Aorta (tissue), 5 donors: ENCODE measurements at places on chromosomes 16 and 17. TPM values are rescaled to one million over a fixed set of nuclear protein-coding genes. Genes with fewer than 3 reads are reported as not detected.
A peak's percentile ranks its signal among the peaks of the same experiment; 100 is the strongest.

DNA sequence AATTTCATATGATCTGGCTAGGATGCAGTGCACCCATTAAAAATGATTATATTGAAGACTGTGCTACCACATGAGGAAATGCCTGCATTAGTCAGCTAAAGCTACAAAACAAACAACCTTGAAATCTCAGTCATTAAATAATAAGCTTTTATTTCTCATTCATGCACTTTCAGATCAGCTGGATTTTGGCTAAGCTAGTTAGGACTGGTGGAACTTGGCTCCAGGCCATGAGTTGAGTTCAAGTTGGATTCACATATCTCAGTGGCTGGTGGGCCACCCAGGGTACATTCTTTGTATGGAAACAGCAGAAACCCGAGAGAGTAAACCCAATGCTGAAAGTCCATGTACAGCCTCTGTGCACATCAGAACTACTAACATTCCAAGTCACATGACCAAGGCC lies 6.4 kb upstream of the SLFN12L start:
- no peak for DNase-seq

Gene FBXO39
- total RNA-seq, result 2.0 TPM

DNA sequence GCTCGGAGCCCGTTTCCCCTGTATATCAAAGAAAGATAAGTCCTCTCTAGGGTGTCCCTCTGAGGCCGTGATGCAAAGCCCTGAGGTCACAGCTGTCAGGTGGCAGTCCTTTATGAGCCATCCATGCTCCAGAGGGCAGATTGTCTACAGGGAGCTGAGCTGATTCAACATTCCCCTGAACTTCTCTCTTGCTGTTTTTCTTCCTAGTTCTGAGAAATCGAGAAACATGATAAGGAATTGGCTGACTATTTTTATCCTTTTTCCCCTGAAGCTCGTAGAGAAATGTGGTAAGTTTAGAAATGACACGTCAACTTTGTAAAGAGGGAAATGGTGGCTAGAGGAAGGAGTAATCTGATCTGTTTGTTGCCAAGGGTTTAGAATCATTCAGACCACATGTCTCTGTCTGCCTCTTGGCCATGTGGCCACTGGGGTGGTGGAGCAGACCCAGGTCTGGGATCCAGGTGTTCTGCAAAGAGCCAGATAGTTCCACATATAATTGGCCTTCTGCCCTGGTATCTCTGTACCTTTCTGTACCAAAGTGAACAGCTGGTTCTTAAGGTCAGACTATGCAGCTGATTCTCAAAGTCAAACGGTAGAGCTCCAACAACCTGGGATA lies 3.5 kb downstream of the CTNS start:
- peak; percentile 50 for DNase-seq

- DNase-seq, result no peak
Observed at GRCh38 chr17:78780335-78780734, 1.7 kb downstream of the CYTH1 start.

DNA sequence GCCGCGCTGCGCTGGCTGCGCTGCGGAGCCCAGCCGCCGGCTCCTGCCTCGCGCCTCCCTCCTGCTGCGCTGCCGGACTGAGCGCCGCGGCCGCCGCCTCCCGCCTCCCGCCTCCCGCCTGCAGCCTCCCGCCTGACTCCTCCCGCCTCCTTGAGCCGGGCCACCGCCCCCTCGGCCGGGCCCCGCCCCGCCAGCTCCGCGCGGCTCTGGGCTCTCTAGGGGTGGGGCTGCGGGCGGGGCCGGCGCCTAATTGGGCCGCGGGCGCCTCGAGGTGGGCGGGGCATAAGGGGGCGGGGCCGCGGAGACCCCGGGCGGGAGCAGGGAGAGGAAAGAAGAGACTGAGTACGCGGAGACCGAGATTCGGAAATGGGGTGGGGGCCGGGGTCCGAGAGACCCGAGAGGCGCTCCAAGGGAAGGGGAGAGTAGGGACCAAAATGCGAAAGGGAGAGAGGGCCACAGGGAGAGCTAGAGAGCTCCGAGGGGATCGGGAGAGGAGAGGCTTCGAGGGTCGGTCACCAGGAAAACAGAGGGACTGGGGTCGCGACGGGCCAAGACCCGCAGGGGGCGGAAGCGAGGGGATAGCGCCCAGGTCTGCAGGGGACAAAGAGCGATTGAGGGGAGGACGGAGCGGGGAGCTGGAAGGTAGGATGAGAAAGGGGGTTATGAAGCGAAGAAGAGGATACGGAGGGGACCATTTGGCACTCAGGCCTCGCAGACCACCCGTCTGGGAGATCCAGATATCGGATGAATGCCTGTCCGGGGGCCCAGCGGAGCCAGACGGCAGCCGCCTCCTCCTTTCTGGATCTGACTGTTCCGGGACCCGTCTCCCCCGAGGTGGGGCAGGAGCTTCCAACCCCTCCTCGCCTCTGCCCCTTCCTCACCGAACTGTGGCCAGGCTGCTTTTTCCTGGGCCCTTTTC lies at the start of gene C1QL1:
C1QL1 (minus strand) TSS at position 79 of the 919 bp plus-strand sequence. CDS start 255 bp downstream, outside the sequence.
- DNase-seq, result peak; percentile 97

- no peak for DNase-seq
Observed at GRCh38 chr17:29042679-29043538, at the start of gene PIPOX. PIPOX (plus strand) TSS chr17:29043141; CDS start chr17:29043226, 85 bp downstream.

DNA sequence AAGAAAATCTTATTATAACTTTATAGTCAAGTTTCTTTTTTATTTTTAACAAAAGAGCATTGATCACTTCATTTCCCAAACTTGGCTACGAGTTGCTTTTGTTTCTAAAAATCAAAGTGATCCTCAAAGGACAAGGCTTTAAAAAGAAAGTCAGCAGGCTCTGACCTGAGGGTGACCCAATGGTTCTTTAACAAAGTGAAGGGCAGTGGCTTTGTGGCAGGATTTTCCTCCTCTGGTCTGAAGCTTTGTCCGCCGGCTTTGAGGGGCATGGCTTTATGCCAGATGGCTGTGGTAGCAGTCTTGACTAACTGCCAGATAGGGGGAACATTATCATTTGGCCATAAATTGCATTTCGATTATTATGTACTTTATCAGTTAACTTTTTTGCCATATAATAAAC lies 28.5 kb downstream of the IQCK start:
- no peak for DNase-seq

DNA sequence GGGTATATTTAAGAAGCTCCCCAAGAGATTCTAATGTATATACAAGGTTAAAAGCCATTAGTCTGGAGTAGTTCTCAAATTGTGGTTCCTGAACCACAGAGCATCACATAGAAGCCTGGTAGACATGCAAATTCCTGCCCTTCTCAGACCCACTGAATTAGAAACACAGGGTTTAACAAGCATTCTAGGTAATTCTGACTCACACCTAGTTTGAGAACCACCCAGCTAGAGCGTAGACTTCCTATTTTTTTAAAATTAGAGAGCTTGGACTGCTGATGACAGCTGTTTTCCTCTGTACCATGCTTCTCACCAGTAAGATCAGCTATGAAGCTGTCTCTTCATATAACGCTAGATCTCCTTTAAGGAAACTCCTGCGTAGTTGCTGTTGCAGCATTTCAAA lies 50.6 kb downstream of the HS3ST3B1 start:
- no peak for DNase-seq

Gene TEKT5
- 0.39 TPM for total RNA-seq

DNA sequence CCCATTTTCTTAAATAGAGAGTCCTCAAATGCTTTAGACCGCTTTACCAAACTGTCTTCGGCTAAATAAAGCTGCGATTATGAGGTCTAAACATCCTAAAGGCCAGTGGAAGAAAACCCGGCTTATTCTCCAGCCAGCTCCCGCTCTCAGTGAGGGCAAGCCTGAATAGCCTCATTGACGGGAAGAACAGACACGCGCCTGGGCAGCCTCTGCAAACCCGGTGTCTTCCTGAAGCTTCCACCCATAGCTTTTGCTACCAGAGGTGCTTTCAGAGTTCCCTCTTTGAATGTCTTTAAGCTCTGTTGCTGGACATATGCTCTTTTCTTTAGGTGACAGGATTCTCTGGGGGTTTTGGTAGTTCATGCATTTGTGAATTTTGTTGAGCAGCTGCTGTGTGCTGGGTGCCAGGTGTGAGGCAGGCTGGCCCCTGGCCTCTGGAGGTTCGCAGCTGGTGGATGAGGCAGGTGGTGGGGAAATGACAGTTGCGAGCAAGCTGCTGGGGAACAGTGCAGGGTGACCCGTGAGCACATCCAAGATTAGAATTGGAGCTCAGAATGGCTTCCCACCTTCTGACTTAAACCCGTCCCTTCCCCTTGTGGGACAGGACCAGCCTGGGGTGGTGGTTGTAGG lies 44.7 kb downstream of the CRISPLD2 start:
- no peak for DNase-seq

Gene ATP6V0C
- 116 TPM for total RNA-seq

GRCh38 chr17:62587554-62587953 lies 39.9 kb upstream of the MRC2 start:
- DNase-seq, result no peak

Gene ZNF207
- 162 TPM for total RNA-seq

DNA sequence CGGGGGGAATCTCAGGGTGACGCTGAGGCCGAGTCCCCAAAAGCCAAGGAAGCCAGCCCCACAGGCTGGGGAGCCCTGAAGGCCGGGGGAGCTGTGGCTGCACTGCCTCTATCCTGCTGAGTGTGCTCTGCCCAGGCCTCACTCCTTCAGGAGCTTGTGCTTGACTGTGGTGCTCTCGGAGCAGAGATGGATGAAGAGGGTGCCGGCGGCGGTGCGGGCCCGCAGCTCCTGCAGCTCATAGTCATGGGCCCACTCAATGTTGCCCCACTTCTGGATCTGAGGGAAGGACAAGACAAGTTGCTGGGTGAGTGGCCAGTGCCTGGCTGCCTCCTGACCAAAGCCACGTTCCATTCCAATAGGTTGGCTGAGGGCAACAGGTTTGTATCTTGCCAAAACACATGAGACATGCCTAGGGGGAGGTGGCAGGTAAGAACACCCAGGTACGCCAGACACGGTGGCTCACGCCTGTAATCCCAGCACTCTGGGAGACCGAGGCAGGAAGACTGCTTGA lies 20.5 kb downstream of the ATPAF2 start:
- DNase-seq, result no peak

DNA sequence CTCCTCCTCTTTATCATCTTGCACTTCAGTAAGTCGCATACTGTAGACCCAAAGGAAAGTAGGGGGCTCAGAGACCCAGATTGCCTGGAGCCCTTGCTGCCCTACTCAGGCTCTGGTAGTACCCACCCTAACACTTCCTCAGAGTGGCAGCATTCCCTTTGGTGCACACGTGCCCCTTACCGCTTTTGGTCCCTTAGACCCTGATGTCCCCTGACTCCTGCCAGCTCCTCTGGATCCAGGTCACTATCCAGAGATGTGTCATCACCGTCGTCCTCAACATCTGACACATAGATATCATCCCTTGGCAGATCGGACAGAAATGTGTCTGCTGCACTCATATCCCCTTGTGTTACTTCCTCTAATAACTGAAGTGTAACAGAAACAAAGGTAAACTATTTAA lies 5.4 kb upstream of the PSMC5 start:
- peak; percentile 44 for DNase-seq

Gene MYBBP1A
- 35.2 TPM for total RNA-seq

Gene QRICH2
- 4.2 TPM for total RNA-seq

Gene C17orf107
- total RNA-seq, result 2.9 TPM

Gene AOC3
- total RNA-seq, result 344 TPM
